ENCODE measurements at places on chromosomes 1 and 21.

DNA sequence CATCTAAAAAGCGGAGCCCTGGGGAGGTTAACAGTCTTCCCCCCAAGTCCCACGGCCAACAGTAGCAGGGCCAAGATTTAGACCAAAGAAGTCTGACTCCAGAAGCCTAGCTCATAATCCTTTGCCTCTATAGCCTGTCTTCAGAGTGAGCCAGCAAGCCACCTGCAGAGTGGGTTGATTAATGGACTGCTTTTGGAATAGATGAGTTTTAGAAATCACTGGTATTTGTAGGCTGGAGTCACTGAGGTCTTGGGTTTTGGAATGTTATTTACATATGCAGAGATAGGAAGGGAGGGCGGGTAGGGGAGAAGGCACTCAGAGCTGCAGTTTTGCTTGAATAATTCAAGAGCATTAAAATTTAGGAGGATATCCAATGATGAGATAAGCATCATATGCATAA lies 90.8 kb upstream of the L1TD1 start:
- DNase-seq = no peak

- no peak for DNase-seq
Measured at GRCh38 chr1:54485416-54485815, 62.6 kb upstream of the ACOT11 start.

GRCh38 chr21:41115851-41116250 lies 52.1 kb upstream of the BACE2 start:
- DNase-seq = no peak

- no peak for DNase-seq
Measured at GRCh38 chr1:173857363-173857917, 10.3 kb downstream of the GAS5 start.

DNA sequence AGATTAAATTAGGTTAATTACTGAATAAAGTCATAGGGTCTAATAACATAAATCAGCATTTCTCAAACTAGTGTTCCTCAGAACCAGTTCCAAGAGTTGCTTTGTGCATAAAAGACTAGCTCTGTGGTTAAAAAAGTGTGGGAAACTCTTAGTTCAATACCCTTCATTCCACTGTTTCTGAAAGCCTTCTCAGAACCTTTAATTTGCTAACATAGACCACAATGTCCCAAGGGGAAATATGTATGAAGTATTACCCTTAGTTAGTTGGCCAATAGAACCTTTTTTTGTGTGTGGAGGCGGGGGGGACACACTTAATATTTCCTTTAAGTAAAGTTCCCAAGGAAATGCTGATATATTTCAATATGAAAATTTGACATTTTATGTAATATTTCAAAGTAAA lies 20.4 kb downstream of the ODF2L start:
- DNase-seq = no peak

GRCh38 chr1:1173793-1174415 lies at the start of gene TTLL10:
TSS of gene TTLL10 (plus strand) at chr1:1173880. CDS start at chr1:1179216, 5,336 bp downstream.
- DNase-seq = no peak

- no peak for DNase-seq
Measured at GRCh38 chr1:14925336-14926136, 228.0 kb upstream of the TMEM51 start.

GRCh38 chr1:208724079-208724478 lies 479.9 kb upstream of the PLXNA2 start:
- DNase-seq = no peak

DNA sequence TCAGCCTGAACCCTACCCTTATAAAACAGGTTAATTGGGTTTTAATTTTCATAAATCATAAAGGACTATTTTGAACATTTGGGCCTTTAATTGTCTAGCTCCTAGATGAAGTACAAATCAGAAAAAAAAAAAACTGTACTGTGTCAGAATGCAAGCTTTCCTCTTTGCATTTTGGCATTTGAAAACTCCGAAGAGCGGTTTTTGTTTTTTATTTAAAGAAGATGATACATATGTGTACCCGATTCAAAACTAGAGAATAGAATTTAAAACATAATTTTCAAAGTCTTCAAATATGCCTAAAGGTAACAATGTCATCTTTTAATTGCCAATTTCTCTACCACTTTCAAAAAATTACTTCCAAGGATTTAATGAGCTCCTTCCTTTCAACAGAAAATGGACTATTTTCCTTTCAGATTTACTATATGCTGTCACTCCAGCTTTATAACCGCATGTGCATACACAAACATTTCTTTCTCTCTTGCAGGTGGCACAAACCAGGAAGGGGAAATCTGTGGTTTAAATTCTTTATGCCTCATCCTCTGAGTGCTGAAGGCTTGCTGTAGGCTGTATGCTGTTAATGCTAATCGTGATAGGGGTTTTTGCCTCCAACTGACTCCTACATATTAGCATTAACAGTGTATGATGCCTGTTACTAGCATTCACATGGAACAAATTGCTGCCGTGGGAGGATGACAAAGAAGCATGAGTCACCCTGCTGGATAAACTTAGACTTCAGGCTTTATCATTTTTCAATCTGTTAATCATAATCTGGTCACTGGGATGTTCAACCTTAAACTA lies 33.7 kb downstream of the MRPL39 start:
- DNase-seq = peak; percentile 74

DNA sequence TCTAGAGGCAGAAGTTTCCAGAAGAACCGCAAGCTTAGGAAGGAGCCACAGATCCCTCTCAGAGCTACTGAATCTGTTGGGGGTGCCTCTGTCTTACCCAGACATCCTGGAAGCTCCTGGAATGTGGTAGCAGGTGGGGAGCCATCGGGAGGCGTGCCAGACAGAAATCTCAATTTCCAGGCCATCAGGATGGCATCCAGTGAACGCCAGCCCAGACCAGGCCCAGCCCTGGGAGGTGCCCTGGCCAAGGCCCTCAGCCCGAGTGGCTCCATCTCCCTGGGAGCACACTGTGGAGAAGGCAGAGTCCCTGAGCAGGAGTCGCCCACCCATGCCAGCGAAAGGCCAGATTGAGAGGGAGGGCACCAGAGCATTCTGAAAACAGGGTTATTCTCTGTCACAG lies 2.5 kb downstream of the ABCA4 start:
- DNase-seq = no peak

GRCh38 chr1:43549921-43550597 lies 19.4 kb downstream of the PTPRF start:
- DNase-seq = no peak
